Fibroblast of villous mesenchyme (primary cell): ENCODE measurements at places on chromosomes 1 and 21.

GRCh38 chr1:54174106-54174505, 21.3 kb upstream of the CDCP2 start:
- no peak for DNase-seq

DNA sequence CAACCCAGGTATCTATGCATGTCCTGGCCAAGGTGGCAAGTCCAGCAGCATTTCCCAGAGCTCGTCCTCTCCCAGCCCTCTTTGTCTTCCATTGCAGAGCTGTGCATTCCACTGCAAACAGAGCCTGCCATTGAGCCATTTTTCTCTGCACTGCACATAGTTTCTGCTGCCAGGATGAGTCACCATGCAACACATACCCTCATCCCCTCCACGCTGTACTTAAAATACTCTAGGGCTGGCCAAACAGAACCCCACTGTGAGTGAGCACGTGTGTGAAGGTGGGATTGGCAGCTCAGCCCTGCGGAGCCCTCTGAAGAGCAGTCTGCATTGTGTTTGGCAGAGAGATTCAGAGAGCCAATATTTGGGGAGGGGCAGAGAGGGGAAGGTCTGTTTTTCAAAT, 3.9 kb upstream of the ATP1B1 start:
- DNase-seq: peak; percentile 56

DNA sequence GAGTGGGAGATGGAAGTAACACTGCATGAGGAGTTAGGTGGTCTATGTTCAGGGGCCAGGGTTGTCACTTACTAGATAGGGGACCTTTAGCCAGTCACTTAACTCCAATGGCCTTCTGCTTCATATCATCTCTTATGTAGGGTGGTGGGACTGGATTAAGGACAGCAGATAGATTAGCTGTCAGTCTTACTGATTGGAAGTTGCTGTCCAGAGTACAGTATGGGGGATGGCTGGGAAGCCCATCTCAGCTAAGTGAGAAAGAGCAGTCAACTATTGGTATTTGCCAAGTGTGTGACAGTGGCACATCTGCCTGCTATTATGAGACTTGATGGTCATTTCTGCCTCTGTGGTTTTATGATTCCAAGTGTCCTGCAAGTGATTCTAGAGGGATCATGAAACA, 130.9 kb downstream of the FGGY start:
- DNase-seq: no peak

DNA sequence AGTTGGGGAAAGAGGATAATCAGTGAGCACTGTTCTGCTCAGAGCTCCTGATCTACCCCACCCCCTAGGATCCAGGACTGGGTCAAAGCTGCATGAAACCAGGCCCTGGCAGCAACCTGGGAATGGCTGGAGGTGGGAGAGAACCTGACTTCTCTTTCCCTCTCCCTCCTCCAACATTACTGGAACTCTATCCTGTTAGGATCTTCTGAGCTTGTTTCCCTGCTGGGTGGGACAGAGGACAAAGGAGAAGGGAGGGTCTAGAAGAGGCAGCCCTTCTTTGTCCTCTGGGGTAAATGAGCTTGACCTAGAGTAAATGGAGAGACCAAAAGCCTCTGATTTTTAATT, 42.7 kb downstream of the YARS1 start:
- DNase-seq: no peak

GRCh38 chr1:178625695-178626094, 99.3 kb upstream of the RALGPS2 start:
- peak; percentile 65 for DNase-seq

- DNase-seq: peak; percentile 5
Measured at GRCh38 chr1:160494620-160495019, 28.4 kb downstream of the SLAMF6 start.
